ENCODE measurements at places on chromosomes 12 and 14.
A peak's percentile ranks its signal among the peaks of the same experiment; 100 is the strongest.

GRCh38 chr12:15697201-15697600 is 92.0 kb downstream of the EPS8 start:
- DNase-seq, result no peak

- no peak for DNase-seq
These were observed 153.7 kb downstream of the AACS start for GRCh38 chr12:125218952-125219351.

- no peak for DNase-seq
These were observed 3.7 kb downstream of the WNT5B start for GRCh38 chr12:1632702-1633101.

GRCh38 chr12:57734591-57734990 is 4.0 kb downstream of the AGAP2 start:
- DNase-seq, result no peak

GRCh38 chr12:31867292-31867691 is 91.9 kb upstream of the RESF1 start:
- no peak for DNase-seq

DNA sequence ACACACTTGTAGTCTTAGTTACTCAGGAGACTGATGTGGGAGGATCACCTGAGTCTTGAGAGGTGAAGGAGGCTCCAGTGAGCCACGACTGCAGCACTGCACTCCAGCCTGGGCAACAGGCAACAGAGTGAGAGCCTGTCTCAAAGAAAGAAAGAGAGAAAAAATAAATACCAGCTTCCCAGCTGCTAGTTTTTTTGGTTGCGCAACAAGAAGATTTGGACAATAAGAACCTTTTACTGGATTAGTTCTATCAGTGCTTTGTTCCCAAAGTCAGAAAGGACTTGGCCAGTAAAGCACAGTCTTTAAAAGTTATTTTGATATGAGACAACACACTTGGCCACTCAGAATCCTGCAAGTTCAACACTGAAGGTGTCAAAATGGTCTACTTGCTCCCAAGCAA is 768.1 kb upstream of the LRFN5 start:
- no peak for DNase-seq

DNA sequence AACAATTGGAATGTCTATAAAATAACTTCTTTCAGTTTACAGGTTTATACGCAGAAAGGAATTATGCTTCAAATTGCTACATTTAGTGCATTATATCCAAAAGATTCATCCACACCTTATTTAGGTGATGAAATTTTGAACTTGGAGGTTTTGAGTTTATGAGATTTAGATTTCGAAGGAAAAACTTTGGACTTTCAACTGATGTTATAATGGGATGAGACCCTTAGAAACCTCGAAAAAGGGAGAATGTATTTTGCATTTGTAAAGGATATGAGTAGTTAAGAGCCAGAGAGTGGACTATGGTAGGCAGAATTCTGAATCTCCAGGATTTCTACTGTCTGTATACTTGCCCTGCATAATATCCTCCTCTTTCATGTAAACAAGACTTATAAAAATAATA is 851.6 kb upstream of the MGAT4C start:
- DNase-seq, result no peak

DNA sequence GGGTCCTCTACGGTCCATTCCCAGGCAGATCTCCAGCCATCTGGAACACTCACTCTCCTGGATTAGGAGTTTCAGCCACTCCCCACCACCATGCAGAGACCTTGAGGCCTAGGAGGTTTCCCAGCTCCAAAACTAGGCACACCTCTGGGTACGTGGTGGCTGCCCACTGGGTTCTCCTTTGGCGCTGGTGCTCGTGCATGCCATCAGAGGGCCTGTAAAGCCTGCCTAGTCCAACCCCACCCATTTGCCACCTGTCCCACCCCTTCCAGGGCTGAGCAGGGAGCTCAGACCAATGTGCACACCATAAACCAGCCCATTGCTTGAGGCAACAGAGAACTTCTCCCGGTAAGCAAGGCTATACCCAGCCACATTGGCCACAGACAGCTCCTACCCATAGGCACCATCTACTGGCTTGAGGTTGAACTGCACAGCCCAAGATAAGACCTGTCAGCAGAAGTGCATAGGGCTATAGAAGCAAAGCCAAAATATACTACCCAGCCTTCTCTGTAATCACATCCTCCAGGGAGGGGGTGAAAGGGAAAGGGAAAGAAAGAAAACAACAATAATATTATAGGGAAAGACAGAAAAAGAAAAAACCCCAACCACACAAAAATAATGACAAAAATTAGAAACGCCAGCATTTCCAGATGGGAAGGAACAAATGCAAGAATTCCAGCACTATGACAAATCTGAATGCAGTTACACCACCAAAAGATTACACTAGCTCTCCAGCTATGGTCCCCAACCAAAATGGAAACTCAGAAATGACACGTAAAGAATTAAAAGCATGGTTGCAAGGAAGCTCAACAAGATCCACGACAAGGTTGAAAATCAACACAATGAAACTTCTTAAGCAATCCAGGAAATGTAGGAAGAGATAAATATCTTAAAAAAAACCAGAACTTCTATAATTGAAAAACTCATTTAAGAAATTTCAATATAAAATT is 111.9 kb upstream of the CCDC175 start:
- peak; percentile 80 for DNase-seq

GRCh38 chr14:23186913-23187654 is 3.6 kb upstream of the SLC7A8 start:
- no peak for DNase-seq

DNA sequence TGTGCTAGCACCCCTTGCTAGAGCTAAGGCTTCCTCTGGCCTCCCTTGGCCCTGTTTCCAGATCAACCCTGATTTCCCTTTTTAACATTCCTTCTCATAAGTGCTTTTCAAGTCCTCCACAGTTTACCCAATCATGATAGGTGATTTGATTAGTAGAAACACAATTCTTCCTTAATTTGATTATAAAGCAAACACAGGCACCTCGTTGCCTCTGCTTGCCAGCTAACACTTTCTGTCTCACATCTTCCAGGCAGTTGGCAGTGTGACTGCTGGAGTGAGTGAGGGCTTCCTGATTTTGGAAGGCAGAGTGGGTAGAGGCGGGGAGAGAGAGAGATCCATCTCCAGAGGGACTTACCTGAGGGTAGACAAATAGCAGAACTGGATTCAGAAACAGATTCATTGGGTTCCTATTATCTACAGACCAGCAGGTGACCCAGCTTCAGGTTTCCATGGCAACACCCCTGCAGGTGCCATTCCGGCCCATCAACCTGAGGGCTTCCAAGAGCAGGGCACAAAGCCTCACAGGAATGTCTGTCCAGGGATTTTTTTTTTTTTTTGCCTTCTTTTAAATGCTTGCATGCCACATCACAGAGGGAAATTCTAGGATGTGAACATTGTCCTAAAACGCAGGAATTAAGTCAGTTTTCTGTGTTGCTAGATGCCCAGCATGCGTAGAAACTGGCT is 77.7 kb downstream of the PLXNC1 start:
- peak; percentile 85 for DNase-seq

DNA sequence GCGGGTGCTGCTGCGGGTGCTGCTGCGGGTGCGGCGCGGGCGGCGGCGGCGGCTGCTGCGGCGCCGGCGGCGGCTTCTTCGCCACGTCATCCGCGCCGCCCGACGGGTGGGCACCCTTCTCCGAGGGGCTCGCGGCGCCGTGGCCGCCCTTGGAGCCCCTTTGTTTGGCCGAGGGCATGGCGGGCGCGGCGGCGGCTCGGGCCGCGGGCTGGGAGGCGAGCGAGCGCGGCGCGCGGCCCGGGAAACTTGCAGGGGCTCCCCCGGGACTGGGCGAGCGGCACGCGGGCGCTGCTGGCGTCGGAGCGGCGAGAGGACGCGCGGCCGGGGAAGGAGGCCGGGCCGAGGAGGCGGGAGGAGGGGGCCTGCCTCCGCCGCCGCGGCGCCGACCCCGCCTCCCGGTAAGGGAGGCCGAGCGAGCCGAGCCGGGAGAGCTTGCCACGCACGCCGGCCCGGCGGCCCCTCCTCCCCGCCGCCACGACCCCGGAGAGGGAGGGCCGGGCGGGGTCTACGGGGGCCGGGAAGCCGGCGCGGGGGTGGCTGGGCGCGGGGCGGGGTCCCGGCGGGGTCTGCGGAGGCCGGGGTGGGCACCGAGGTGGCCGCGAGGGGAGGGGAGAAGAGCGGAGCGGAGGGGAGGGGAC is at the start of gene CKAP4:
Gene CKAP4 (minus strand): TSS at position 347 of the 638 bp plus-strand sequence. CDS start 169 bp downstream, at position 178.
- DNase-seq, result peak; percentile 74

DNA sequence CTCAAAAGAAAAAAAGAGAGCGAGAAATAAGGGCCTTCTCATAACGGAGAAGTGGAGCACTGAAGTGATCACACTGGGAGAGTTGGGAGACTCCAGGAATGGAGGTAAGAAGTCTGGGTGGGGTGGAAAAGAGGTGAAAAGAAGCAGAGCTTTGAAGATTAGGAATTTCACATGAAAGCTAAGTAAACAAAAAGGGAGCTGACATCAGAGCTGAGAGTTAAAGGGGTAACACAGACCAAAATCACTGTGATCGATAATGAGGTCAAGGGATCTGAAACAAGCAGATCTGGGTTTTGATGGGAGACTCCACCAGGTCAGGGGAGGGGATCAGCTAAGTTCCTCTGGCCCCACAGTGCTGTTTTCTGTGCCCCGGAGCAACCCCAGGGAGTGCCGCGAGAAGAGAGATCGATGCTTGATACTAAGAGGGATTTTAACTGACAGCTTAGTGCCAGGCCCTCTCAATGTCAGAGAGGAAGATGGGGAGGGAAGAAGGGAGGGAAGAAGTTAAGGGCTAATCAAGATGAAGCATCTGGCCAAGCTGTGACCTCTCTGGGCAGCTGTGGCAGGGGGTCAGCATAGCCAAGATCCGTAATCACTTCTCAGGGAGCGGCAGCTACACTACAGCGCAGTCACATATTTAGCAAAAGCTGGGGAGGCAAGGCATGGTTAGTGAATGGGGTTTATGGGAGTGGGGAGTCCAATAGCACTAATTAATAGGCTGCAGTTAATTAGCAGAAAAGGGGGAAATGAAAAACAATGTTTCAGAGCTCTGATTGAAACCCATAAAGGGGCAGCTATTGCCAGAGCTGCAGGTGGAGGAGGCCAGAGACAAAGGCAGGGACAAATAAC is 8.0 kb downstream of the AQP6 start:
- no peak for DNase-seq

- no peak for DNase-seq
These were observed 36.1 kb downstream of the ZFP36L1 start for GRCh38 chr14:68756734-68757133.

DNA sequence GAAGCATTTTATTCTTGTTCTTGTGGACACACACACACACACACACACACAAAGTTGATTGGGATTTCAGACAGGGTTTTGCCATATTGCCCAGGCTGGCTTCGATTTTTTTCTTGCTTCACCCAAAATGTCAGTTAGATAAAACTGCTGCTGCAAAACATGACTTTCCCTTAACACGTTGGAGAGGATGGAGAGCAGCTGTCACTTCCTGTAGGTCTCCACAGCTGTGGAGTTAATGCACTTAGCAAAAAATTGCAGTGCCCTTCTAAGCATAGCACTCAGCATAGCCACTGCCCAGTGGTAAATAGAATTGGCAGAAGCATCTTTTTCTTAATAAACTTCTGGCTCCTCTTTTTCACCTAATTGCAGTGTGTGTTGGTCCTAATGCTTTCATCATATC is 54.5 kb downstream of the PDZRN4 start:
- DNase-seq, result no peak

DNA sequence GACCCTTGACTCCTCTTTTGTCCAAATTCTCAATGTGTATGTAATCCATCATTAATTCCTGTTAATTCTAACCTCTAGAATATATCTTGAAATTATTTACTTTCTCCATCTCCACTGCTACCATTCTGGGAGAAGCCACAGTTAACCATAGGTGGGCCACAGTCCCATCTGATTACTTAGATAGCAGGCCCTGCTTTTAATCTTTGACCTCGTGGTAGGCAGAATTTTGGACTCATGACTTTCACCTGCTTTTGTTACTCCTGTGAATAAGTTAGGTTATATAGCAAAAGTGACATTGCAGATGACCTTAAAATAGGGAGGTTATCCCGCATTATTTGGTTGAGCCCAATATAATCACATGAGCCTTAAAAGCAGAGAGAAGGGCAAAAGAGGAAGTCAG is 264.2 kb downstream of the GPHN start:
- DNase-seq, result no peak

DNA sequence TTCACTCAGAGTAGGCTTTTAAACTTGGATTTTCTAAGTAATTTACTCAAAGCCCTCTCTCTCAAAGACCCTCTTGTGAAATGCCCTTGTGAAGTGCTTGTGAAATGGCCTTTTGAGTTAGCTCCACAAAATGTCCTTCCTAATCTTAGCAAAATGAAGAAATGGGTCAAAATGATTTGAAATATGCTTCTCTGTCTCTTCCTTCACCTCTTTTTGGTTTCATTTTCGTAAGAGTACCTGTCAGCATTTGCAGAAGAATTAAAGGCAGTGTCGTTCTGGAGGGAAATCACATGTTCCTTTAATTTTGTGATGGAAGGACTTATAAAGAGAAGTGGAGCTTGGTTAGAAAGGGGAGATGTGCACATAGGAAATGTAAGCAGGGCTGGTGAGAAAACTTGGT is 93.7 kb downstream of the HMGA2 start:
- no peak for DNase-seq

- DNase-seq, result no peak
These were observed 14.1 kb downstream of the GPX2 start for GRCh38 chr14:64928239-64929013.

DNA sequence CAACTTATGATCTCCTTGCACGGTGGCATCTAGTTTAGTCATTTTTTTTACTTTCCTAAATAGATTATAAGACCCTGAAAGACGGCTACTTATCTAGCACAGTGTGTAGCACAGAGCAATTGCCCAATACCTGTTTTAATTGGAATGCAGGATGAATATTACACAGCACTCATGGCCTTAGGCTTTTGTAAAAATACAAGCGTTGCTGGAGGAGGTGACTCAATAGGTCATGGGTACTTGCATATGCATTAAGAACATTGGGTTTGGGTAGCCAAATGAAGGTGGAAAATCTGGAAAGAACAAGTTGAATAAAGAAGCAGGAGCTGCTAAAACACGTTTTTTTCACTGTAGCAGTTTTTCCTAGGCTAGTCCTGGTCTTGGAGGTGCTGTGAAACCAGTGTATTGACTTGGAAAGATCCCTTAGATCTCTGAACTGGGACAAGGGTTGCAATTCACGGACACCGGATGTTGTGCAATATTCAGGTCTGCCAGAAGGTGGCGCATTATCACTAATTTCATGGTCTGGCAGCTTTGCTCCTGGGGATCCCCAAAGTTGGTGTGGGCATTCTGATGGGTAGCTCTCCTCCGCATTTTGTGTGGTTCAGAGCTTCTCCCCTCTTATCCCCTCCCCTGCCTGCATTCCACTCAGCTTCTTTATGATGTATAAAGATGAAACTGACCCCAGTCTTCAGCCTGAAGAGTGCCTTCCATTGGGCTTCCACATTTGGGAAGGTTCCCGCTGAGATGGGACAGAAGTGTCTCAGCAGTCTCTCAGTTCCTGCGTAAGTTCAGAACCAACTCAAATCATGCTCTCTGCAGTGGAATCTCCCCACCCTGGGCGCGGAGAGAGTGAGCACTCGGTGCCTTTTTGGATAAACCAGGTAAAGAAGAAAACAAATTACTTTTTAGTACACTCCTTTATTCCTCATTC is 278.3 kb downstream of the NRXN3 start:
- peak; percentile 77 for DNase-seq

GRCh38 chr12:54750-55535 is 11.6 kb upstream of the IQSEC3 start:
- DNase-seq, result peak; percentile 34
